ENCODE measurements at places on chromosomes 1 and 21.

- DNase-seq = no peak
Measured at GRCh38 chr1:7356079-7356478, 415.0 kb upstream of the VAMP3 start.

- peak; percentile 60 for DNase-seq
Measured at GRCh38 chr1:178541829-178542553, 29.1 kb downstream of the TEX35 start.

DNA sequence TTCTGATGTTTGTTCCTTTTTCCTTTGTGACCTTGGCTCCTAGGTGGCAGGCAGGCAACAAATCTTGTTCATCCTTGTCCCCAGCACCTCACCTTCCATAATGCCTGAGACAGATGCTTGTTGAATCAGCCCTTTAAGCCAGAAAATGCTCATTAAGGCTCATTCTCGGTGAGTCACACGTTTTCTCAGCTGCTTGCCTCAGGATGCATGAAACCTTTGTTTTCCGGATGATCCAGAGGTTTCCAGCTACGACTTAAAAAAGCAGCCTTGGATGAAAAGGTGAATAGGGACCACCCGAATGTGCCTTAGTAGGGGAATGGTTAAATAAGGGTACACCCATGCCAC, 4.6 kb upstream of the ATP13A2 start:
- DNase-seq = no peak

DNA sequence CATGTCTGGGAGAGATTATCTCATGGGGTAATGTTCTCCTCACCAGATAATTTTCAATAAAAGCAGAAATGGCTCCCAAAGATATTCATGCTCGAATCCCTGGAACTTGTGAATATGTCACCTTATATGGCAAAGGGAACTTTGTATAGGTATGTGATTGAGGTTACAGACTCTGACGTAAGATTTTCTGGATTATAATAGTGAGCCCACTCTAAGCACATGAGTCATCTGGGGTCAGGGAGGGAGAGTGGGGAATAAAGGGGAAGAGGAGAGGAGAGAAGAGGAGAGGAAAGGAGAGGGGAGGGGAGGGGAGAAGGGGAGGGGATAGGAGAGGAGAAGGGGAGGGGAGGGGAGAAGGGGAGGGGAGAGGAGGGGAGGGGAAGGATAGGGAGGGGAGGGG, 1193.9 kb downstream of the PLA2G4A start:
- DNase-seq = no peak

- DNase-seq = no peak
Measured at GRCh38 chr1:53862507-53862906, 24.4 kb upstream of the NDC1 start.

GRCh38 chr1:191022856-191023255, 545.2 kb upstream of the BRINP3 start:
- no peak for DNase-seq

GRCh38 chr21:36547464-36547863, 67.5 kb upstream of the CLDN14 start:
- DNase-seq = no peak

DNA sequence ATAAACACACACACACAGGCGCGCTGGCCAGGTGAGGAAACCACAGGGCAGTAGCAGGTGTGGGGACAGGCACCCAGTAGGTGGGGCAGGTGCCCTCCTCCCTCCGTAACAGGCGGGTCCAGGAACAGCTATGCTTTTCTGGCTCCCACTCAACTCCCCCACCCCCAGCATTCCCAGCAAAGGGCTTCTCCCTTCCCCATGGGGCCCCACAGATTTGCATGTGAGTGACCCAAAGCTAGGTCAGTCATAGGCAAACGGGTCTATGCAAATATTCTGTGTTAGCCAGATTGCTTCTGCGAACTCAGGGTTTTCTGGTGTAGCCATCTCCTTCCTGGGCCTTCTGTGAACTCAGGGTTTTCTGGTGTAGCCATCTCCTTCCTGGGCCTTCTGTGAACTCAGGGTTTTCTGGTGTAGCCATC, 114.2 kb downstream of the SIK1 start:
- no peak for DNase-seq

DNA sequence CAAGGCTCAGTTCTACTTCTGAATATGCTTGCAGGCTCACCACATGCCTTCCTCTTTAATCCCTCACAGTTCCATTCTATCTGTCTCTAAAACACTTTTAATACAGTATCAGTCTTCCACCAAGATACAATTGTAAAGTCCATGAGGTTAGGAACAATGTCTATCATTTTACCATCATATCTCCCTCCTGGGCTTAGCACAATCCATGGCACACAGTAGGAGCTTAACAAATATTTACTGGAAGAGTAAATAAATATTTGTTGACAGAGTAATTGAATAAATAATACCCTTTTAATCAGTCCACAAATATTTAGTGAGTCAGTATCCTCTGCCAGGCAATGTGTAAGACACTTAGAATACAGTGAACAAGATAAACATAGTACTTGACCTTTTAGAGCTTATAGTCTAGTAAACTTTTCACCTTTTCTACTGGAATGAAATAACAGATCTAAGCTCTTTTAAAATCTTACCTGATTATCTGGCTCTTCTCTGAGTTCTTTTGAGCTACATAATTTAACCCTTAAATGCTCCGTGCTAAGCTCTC, 12.7 kb upstream of the GADD45A start:
- no peak for DNase-seq

- no peak for DNase-seq
Measured at GRCh38 chr1:60037669-60038068, 35.9 kb downstream of the C1orf87 start.

- DNase-seq = no peak
Measured at GRCh38 chr21:27082431-27083010, 115.6 kb upstream of the ADAMTS5 start.

DNA sequence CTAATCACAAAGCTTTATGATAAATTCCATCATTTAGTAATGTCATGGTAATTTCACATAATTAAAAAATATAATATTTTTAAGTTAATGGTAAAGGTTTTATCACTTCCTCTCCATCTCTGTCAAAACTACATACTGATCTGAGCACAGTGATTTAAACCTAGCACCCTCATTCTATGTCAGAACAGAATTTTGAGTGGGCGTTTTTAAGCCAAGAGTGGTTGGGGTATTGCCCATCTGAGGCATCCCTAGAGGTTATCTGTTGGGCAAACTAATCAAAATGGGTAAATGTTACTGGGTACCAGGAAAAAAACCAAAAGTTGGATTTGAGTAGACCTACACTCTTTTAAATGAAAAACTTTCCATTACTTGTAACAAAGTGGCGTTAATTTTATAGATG, 100.7 kb upstream of the GFI1 start:
- DNase-seq = no peak

GRCh38 chr1:225945564-225945963, 4.5 kb upstream of the LEFTY2 start:
- DNase-seq = no peak

- no peak for DNase-seq
Measured at GRCh38 chr1:67646145-67647035, 38.6 kb upstream of the GADD45A start.

- DNase-seq = peak; percentile 6
Measured at GRCh38 chr1:29638281-29638680, 402.0 kb downstream of the PTPRU start.

- peak; percentile 63 for DNase-seq
Measured at GRCh38 chr1:21338573-21339355, 48.5 kb upstream of the ECE1 start.

GRCh38 chr1:184940226-184940625, 34.1 kb downstream of the NIBAN1 start:
- DNase-seq = no peak

DNA sequence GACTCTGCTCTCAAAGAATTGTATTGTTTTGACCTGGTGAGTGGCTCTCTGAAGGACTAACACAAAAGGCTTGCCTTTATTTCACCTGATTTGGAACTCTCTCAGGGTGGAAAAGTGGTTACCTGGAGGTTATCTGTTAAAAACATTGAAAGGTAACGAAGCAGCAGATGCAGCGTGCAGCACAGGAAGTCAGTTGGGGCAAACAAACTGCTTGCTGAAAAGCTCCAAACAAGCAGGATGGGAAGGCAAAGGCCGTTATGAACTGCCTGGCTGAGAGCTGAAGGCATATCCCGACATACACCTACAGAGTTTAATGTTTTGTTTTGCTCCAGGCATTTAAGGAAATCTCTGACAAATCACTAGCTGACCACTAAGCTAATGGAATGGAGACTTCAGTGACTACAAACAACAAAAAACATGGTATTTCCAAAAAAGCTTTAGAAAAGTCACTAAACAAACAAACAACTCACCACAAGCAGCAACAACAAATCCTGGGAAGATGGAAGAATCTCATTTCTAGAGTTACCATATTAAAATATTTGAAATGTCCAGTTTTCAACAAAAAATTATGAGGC, 44.3 kb upstream of the BATF3 start:
- no peak for DNase-seq

DNA sequence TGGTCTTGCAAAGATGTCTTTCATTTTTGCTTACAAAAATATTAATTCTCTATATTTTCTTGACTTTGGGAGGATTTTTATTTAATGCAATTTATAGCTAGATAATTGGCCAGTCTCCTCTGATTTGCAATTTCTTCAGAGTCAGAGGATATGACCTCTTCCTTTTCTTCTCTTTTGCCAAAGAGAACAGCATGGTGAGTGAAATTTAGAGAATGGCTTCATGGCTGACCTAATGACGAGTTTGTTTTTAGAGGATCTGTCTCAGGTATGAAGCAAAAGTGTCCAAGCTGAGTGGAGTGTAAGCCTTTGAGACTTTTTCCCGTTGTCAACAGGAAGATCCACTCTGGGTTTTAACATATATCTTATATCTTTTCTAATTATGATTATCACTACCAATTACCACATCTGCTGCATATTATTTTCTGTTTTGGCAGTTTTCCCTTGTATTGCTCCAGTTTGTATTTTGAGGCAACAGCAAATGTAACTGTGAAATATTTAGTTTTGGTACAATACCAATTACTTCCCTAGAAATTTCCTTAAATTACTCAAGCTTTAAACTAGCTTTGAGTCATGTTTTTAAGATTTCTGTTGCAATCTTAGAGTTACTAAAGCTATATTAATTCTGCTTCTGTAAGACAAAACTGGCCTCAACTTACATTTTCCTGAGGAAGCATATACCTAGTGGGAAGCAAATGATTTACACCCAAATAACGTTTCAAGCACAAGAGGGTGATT, 332.8 kb upstream of the ZRANB2 start:
- DNase-seq = no peak

GRCh38 chr1:27785781-27786455, 12.9 kb downstream of the STX12 start:
- peak; percentile 79 for DNase-seq

- DNase-seq = no peak
Measured at GRCh38 chr1:245168906-245169305, 14.1 kb downstream of the KIF26B start.

GRCh38 chr1:165823552-165824268, 3.7 kb upstream of the UCK2 start:
- no peak for DNase-seq
